ENCODE measurements at places on chromosomes 1 and 21.

GRCh38 chr1:213623064-213623581, 364.6 kb upstream of the PROX1 start:
- no peak for DNase-seq

- DNase-seq, result no peak
Measured at GRCh38 chr21:18743531-18743930, 339.9 kb upstream of the TMPRSS15 start.

DNA sequence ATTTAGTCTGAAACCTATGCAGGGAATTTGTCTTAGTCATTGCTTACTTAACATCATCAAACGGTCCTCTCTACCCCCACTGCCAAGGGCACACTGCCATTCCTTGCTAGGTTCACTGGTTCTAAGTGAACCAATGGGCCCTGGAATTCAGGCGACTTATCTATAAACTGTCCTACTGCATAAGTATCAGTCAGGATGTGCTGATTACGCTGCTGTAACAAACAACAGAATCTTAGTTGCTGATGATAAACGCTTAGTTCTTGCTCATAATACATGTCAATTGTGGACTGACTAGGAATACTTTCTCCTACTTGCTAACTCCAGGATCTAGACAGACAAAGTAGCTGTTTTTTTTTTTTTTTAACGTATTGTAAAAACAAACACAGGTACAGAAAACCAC, 136.1 kb downstream of the PRDM2 start:
- DNase-seq, result no peak

DNA sequence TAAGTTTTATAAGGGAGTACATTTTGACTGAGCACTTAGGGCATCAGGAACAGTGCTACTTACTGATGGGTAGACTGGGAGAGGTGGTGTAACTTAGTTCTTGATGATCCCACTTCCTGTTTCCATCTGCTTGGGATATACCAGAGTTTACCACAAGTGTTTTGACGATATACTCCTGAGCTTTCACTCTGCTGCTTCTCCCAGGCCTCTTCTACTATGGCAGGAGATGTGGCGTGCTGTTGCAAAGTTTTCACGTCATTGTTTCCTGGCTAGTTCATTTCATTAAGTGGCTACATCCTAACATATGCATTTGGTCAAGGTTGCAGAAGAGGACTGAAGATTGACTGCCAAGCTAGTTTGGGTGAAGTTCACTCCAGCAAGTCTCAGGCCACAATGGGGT, 41.3 kb upstream of the LAMC2 start:
- no peak for DNase-seq

DNA sequence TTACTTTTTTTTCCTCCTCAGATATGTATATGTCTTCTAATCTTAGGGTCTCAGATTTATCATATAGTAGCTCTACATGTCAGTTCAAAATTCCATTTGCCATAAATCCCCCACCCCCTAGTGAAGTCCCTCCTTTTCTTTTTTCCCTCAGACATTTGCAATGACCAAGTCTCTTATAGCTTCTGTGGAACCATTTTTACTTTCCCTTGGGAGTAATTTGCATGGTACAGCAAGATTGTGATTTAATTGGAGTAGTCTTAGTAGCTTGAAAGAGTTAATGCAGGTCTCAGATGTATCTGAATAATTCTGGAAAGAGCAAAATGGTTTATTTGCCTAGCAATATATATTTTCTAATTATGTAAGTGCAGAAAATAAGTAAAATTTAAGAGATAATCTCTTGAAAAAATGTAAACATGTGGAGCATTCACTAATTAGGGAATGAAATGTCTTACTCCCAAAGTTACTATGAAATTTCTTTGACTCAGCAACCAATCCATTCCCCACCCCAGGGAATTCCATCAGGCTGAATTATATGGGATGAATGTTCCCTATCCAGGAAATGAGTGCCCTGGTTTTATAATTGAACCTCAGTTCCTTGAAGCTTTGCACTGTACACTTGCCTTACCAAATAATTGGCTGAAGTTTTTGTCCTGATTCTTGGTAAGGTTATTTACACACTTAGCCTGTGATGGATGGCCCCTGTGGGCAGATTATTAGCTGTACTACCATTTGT, 267.0 kb downstream of the DNM3 start:
- no peak for DNase-seq

DNA sequence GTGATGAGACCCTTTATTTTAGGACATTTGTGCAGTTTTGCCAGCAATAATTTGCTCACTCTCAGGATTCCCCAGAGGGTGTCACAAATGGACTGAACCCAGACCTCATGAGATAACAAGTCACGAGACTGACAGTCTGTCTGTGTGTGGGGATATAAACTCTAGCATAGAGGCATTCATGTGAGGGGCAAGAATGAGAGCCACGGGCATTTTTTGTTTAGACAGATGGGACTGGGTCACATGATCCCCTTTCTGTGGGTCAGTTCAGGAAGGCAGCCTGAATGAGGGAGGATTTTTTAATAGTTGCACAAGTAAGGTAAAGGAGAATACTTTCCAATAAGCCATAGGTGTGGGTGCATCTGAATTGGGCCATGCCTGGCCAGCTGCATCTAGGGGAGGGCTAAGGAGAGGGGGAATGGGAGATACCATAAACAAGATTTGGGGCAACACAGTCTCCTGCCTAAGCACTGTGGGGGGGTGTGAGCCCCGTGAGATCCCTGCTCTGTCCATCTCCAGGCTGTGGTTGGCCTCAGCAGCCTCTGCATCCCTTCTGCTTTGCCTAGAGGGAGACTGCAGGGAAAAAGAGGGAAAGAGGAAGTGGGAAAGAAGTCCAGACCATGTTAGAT, 66.6 kb downstream of the NAV1 start:
- no peak for DNase-seq

DNA sequence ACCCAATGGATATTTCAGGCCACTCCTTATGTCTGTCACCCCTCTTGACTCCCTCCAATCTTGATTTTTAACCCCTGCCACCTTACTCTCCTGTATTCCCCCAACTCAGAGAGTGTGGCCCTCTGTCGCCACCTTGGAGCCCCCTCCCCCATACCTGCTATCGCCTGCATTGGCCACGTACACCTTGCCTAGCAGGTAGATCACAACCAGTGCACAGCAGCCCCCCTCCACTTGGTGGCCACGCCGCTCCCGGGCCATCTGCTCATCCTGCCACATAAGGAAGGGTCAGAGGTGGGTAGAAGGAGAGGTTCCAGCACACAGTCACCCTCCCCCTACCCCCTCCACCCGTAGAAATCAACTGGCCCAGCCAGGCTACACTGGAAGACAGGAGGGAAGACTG, 2.9 kb downstream of the PPM1J start:
- no peak for DNase-seq

DNA sequence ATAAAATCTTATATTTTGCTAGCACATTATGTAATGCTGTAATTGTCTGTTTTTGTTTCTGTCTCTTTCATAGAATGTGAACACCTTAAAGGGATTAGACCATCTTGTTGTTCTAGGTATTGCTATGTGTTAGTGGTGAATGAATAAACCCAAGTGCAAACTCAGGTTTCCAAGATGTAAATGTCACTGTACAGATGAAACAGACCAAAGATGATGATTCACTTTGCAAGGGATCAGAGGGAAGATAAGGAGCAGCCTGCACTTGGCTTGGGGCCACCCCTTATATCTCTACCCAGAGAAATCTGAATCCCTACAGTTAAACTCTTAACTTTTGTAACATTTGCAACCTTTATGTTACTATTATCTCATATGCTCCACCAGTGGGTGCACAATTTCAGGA, 25.4 kb downstream of the UROD start:
- DNase-seq, result no peak

DNA sequence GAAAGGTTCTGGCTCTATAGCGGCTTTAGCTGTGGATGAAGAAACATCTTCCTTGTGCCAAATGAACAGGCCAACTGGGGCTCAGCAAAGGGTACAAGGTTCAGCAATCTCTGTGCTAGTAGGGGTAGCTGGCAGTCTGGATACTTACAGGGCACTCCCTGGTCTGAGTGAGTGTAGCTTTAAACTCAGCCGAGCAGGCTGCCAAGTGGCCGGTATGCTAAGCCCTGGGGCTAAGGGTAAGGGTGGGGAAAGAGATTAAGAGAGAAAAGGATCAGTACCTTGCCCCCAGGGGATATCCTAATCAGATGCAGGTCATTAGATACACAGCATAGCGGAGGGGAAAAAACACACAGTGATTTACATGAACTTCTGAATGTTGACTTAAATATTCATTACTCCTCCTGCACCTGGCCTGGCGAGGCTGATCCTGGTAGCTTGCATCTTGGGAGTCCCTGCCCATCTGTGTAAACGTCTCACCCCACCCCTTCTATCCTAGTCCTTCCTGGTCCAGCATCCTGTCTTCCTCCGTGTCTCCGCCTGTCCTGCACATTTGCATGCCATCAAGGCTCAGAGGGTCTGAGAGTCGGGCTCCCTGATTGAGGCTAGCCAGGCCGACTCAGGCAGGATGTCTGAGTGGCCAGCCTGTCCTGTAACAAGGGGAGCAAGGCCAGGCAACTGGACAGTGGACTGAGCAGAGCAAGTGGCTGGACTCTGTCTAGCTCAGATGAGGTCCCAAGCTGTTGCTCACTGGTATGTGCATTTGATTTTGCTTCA, 39.5 kb upstream of the CNTN2 start:
- no peak for DNase-seq

GRCh38 chr1:99784809-99785255, 18.4 kb upstream of the FRRS1 start:
- no peak for DNase-seq

DNA sequence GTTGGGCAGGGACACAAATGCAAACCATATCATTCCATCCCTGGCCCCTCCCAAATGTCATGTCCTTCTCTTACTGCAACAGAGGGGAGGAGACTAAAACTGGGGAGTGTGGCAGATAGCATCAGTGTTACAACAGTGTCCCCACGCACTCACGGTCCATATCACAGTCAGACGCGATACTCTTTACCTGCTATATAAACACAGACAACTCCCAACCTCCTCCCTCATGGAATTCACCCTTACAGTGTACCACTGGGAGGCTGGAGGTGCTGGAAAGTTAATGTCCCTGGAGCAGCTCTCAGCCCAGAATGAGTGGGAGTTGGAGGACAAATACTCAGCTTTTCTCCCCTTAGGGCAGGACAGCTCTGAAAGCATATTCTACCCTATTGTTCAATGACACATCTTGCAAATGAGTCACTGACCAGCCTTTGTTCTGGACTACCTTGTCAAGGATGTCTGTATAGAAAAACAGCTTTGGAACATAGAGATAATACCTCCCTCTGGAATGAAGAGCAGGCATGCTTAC, 445.9 kb downstream of the SETD4 start:
- no peak for DNase-seq

- DNase-seq, result no peak
Measured at GRCh38 chr1:242412921-242413320, 111.6 kb downstream of the PLD5 start.

DNA sequence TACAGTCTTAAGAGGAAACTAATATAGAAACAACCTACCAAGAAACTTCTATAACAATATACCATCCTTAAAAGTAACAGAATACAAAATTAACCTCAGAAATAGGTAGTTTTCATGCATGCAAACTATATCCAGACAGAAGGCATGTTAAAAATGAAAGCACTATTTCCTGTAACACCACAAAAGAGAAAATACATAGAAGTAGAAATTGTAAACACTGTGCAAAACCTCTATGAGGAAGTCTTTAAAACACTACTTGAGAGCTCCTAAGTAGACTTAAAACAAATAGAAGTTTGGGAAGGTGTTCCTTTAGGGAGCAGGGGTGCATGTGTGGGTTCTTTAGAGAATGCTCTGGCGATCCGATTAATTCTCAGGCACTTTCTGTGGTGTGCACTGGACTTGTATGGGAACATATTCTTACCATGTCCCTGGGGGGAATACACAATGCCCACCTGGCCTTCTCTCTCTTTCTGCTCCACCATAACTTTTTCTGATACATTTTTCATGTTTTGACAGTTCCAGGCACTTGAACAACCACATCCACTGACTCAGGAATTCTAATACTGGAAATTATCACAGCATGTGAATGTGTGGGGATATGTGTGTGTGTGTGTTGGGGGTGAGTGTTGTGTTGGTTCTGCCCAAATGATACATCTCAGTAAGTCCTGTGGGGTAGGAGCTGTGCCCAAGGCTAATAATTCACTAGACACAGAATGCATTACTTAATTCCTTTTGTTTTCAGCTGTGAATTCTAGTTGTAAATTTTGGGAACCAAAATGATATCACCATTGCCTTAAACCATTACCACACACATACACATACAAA, 866.3 kb upstream of the B3GALT2 start:
- DNase-seq, result no peak

- DNase-seq, result no peak
Measured at GRCh38 chr1:21396516-21396915, 43.4 kb upstream of the NBPF3 start.

DNA sequence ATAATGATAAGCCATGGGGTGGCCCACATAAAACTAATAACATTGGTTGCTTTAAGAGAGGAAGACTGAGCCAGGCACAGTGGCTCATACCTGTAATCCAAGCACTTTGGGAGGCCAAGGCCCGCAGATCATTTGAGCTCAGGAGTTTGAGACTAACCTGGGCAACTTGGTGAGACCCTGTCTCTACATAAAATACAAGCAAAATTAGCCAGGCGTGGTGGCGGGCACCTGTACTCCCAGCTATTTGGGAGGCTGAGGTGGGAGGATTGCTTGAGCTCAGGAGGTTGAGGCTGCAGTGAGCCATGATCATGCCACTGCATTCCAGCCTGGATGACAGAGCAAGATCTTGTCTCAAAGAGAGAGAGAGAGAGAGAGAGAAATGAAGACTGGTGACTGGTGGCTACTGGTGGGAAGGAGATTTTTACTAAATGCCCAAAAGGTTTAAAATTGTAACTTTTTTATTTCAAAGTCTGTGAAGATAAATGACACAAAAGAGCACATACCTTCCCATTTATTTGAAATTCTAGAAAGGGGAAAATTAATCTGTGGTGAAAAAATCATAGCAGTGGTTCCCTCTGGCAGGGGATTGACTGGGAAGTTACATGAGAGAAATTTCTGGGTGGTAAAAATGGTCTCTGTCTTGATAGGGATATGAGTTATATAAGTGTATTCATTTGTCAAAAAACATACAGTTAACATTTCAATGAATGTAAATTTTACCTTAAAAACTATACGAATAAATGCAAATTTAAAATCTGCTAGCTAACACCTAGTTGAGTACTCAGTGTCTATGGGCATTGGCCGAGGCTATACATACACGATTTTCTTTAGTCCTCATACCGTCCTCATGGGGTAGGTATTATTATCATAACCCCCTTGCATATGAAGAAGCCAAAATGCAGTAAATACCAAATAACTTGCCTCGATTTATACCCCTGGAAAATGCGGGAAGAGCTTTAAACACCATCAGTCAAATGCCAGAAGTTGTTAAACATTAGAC, 2.2 kb upstream of the NBPF1 start:
- DNase-seq, result no peak

All from AG04449 (cell line).